Fibroblast of mammary gland (primary cell): ENCODE measurements at places on chromosomes 12 and 14.
A peak's percentile ranks its signal among the peaks of the same experiment; 100 is the strongest.

GRCh38 chr12:31289441-31289840 lies 36.5 kb downstream of the SINHCAF start:
- no peak for DNase-seq

GRCh38 chr12:97301576-97301975 lies 161.0 kb upstream of the RMST start:
- DNase-seq, result no peak

GRCh38 chr14:74491956-74492775 lies 939 bp downstream of the NPC2 start:
- DNase-seq, result peak; percentile 68

DNA sequence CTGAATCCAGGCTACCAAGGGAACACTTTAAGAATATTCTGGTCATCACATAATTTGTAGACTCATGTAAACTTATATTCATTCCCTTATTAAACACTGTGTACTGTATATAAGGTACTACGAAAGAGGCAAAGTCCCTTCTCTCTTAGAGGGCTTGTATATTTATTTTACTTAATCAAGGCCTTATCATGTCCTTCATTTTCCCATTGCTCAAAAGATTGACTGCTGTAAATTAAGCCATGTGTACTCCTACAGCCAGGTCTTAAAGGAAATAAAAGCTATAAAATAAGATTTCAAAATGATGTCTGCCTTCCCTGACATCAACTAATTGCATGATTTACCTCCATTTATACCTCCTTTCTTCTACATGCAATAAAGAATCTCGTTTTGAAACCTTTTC lies 5.0 kb downstream of the DENND5B start:
- no peak for DNase-seq

- no peak for DNase-seq
These were observed 45.7 kb upstream of the PRPF39 start for GRCh38 chr14:45038256-45038655.

- peak; percentile 65 for DNase-seq
These were observed 861 bp downstream of the IL26 start for GRCh38 chr12:68224613-68225285.

- DNase-seq, result peak; percentile 51
These were observed 39.6 kb upstream of the CCDC198 start for GRCh38 chr14:57533214-57533613.

GRCh38 chr12:132568301-132568700 lies 42.1 kb downstream of the LRCOL1 start:
- DNase-seq, result no peak

GRCh38 chr12:110582276-110583136 lies 612 bp downstream of the PPTC7 start:
- peak; percentile 36 for DNase-seq

DNA sequence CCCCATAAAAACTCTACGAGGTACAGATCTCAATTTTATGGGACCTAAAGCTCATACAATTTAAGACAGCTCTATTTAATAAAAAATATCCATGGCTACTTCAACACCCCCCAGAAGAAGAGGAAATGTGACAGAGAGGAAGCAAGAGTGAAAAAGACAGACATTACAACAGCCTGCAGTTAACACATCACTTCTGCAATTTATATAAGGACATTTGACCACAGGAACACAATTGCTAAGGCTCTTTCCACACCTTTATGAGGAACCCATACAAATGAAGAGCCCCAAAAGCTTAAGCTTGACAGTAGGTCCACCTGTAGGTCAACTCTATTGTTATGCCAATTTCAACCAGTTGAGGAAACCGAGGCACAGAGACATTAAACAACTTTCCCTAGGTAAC lies 5.6 kb downstream of the OR10P1 start:
- no peak for DNase-seq

GRCh38 chr12:102061096-102061559 lies 663 bp downstream of the WASHC3 start:
- no peak for DNase-seq

DNA sequence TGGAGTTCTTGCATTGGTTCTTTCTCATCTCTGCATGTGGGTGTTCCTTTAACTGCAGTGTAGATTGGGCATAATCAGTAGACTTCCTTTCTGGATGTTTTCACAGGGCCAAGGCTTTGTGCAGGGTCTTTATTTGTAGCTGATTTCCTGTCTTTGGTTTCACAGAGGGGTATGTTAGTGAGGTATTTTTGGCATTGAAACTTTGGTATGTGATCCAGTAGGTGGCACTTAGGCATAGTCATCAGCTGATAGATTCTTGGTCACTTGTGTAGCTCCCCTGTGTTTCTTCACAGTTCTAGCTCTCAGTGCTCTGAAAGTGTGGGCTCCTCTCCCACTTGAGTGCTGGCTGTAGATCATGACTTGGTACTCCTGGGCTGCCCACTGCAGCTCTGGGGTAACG lies 52.7 kb upstream of the LMO3 start:
- DNase-seq, result no peak

DNA sequence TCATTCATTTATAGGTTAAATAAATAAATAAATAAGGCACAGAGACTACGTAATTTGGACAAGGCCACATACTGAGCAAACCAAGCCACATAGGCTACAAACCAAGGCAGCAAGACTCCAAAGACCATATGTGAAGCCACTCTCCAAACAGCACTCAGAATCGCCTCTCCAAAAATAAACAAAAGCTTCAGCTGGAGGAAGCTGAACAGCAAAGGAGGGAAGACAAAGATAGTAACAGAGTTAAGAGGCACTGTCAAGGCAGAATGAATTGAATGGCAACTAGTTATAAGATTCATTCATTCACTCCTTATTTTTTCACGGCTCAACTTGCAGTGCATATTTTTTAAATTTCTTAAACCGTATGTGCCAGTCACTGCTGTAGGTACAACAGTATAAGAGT lies 200.5 kb upstream of the GRIP1 start:
- DNase-seq, result no peak

GRCh38 chr14:90545966-90546751 lies 149.3 kb downstream of the CALM1 start:
- no peak for DNase-seq

DNA sequence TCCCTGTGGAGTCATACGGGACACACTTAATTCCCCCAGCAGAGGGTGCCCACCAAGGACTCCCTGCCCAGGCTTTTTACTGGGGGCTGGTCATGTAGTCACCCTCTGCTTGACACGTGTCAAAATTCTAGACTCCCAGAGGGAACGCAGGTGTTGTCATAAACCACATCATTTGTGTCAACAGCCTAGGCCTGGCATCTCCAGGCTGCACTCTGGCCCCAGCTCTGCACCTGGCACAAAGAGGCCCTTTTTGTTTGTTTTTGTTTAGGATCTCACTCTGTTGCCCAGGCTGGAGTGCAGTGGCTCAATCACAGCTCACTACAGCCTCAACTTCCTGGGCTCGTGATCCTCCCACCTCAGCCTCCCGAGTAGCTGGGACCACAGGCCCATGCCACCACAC lies 21.1 kb downstream of the BRI3BP start:
- no peak for DNase-seq

DNA sequence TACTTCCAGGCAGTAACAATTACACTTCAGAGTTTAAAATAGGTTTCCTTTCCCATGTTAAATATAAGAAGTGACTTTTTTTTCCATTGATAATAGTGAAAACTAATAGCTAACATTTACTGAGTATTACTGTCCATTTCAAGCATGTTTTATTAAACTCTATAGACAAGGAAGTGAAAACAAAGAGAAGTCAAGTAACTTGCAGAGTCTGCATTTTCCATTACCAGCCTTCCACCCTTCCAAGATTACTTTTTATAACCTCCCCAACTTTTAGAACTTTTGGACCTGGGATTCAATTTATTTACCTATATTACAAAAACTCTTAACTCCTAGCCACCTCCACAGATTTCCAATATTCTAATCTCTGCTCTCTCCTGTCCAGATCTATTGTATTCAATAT lies 67.7 kb downstream of the SEC23A start:
- DNase-seq, result no peak

DNA sequence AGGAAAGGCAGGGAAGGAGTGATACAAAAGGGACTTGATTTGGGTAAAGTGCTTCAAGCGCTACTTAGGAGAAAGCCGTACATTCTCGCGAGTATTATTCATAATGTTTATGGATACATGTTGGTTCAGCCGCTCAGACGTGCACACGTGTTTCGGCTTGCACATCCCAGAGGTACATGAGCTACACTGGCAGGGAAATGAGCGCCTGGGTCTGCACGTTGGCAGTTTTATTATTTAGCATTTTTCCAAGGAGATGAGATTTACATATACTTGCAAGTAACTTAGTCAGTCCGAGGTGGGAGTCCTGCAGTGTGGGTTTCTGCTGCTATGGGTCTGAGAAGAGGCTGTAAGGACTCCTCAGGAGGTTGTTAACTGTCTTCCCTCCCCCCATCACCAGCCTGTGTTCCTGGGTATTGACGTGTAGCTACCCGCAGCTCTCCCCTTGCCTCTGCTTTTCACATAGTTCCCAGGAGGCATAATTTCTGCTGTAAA lies 1.5 kb downstream of the PRKCH start:
- peak; percentile 17 for DNase-seq

DNA sequence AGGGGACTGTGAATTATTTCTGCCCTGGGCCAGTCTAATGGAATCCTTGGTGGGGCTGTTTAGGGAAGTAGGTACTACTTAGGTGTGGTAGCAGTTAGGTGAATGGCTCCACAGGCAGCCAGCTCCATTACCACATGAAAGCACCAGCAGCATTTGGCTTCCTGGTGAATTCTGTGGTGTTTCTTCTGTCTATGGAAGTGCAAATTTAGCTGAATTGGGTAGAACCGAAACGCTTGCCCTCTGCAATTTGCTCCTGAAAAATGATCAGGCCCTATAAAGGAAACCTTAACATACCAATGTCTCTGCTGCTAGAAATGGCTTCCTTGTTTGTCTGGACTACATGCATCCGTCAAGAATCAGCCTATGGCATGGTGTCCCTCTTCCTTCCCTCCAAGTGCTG lies 16.4 kb downstream of the FLRT2 start:
- no peak for DNase-seq

- DNase-seq, result no peak
These were observed 28.7 kb downstream of the EGLN3 start for GRCh38 chr14:33922125-33922524.

DNA sequence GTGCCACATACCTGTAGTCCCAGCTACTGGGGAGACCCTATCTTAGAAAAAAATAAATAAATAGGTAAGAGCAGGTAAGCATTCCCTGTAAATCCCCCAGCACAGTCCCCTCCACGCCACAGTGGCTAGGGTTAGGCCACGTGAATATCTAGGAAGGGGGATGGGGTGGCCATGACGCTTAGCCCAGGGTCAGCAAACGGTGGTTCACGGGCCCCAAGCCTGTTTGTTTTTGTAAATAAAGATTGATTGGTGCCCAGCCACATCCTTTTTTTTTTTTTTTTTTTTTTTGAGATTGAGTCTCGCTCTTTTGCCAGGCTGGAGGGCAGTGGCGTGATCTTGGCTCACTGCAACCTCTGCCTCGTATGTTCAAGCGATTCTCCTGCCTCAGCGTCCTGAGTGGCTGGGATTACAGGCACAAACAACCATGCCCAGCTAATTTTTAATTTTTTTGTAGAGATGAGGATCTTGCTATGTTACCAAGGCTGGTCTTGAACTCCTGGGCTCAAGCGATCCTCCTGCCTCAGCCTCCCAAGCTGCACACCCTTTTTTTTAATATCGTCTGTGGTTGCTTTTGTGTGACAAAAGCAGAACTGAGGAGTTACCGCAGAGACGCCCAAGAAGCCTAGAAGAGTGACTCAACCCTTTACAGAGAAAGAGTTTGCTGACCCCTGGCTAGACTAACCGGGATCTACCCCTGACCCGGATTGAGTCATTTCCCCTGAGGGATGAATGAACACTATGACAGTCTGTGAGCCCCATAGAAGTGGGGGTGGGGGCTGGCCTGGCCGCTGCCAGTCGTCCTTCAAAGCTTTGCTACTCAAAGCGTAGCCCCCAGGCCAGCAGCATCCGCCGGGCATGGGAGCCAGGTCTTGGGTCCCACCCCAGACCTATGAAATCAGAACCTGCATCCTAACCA lies 113.7 kb upstream of the NCOR2 start:
- peak; percentile 92 for DNase-seq

DNA sequence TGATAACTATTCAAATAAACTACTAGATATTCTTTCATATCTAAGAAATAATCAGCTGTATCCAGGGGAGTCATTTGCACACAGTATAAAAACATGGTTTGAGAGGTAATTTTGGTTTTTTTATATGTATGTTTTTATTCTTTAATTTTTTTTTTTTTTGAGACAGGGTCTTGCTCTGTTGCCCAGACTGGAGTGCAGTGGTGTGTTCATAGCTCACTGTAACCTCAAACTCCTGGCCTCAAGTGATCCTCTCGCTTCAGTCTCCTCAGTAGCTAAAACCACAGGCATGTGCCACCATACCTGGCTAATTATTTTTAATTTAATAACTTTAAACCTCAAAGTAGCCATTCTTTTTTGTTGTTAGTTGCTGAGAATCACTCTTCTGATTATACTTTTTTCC lies 1.8 kb downstream of the PRORP start:
- no peak for DNase-seq

- DNase-seq, result no peak
These were observed 63.9 kb downstream of the TGFB3 start for GRCh38 chr14:75917946-75918335.

- DNase-seq, result no peak
These were observed 1348.0 kb downstream of the TMEM121 start for GRCh38 chr14:106874350-106874749.

DNA sequence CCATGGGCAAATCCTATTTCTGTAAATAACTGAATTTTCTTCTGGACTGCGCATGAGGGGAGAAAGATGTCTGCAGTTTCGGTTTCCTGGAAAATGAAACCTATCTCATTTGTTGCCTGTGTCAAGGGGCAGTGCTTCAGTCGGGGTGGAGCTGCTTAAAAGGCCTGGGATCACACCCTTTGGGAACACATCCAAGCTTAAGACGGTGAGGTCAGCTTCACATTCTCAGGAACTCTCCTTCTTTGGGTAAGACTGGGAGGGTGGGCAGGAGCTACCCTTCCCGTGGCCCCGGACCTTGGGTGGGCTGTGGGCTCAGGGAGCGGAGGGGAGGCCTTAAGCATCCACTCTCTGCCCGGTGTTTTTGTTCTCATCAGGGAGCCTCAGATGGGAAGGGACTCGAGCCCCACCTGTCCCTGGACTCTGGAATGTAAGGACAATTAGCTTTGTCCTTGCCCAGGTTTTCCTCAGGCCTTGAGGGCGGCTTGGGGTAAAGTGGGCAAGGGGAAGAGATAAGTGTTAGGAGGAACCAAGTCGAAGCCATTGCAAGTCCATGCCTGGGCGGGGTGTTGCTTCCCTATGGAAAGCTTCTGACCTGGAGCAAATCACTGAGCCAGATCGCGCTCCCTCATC lies at the start of gene IFI27:
TSS of gene IFI27 (plus strand) at position 185 of the 630 bp plus-strand sequence.
- DNase-seq, result peak; percentile 94

DNA sequence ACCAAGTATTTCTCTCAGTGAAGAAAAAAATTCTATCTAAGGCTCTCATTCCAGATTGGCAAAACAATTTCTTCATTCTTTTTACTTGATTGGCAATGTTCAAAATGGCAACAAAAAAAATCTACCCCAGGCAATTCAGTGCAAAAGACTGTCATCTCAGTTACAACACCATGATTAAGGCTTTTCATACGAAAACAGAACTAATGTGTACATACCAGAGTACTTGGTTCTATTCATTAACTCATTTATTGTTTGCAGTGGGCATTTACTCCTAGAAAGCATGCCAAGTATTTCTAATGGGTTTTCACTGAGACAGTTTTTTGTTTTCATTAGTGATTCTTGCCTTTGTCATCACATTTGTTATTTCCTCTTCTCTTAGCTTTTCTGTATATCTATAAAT lies 33.0 kb downstream of the DBX2 start:
- no peak for DNase-seq
